ENCODE measurements at places on chromosomes 12 and 14. TPM values are rescaled to one million over a fixed set of nuclear protein-coding genes. Genes with fewer than 3 reads are reported as not detected.

DNA sequence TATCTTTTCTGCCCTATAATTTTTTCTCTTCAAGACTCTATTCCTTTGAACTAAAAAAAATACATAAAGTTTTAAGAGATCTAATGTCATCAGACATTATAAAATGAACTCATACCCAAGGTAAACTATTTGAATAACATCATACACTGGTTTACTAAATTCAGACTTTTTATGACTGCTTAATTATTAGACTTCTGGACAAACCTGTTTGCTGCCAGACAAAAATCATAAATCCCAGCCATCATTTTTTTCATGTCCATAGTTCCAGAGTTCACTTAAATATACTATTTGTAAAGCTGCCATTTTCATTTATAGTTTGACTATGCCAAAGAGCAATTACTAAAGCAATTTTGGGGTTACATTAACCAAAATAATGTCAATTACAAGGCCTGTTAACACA is 34.0 kb downstream of the USP44 start:
- DNase-seq: no peak

Gene SH2B3
- 111 TPM for total RNA-seq

GRCh38 chr12:107458163-107458562 is 227.4 kb upstream of the PWP1 start:
- no peak for DNase-seq

DNA sequence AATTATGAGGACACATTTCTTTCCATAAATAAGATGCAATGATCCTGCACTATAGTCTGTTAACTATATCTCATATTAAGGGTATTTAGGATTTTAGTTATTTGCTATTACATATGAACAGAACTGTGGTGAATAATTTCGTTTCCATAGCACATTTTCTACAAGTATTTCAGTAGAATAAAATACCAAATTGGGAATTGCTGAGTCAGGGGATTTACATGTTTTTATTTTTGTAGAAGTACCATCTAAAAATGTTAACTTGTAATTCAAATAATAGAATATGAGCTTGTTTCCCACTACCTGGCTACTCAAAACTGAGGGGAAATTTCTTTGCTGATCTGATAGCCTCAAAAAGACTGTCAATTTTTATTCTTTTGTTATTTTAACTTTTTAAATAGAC is 124.1 kb downstream of the SCAF11 start:
- DNase-seq: no peak
